ENCODE measurements at places on chromosomes 1 and 21.
A peak's percentile ranks its signal among the peaks of the same experiment; 100 is the strongest.

DNA sequence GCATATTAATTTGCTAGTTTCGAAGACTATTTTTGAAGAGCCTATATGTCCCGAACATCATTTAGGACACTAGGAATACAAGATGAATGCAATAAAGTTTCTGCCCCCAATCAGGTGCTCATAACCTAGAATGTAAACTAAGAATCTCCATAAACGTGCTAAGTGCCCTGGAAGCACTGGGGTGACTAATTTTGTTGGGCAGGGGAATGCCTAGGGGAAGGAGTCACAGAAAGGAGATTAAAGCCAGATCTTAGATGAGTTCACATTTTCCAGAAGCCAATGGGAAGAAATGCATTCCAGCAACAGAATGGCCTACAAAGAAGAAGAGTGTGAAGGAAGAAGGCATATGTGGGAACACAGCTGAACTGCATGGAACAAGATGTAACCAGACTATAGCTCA, 19.5 kb downstream of the SCYL3 start:
- DNase-seq, result no peak

DNA sequence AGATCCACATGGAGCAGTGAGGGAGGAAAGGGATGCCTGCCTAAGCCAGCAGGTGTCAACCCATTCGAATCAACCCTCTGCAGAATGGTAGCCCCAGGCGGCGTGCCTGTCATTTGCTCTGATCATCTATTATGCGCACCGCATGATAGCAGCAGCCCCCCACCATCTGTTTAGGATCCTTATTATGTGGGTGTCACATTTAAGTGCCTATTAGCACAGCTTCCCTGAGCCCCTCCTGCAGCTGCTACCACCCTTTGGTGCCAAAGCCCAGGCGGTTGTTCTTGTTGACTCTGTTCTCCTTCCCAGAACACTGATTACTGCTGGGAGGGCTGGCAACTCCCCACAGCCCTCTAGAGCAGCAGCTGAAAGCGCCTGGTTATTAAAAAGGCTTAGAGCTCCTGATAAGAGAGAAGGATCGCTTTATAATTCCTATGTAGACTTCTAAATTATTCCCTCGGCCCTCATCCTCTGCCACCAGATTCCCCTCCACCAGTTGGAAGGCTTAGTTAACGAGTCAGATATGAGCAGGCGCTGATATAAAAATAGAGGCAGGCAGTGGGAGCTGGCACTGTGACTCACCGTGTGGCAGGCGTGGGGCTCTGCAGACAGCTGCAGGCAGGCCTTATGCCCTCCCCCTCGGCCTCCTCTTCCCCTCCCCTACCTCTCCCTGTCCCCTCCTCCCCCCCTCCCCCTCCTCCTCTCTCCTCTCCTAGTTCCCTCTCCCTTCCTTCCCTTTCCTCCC, 23.0 kb downstream of the ACTA1 start:
- peak; percentile 75 for DNase-seq

- DNase-seq, result no peak
Measured at GRCh38 chr1:164886101-164886500, 327.1 kb downstream of the PBX1 start.

DNA sequence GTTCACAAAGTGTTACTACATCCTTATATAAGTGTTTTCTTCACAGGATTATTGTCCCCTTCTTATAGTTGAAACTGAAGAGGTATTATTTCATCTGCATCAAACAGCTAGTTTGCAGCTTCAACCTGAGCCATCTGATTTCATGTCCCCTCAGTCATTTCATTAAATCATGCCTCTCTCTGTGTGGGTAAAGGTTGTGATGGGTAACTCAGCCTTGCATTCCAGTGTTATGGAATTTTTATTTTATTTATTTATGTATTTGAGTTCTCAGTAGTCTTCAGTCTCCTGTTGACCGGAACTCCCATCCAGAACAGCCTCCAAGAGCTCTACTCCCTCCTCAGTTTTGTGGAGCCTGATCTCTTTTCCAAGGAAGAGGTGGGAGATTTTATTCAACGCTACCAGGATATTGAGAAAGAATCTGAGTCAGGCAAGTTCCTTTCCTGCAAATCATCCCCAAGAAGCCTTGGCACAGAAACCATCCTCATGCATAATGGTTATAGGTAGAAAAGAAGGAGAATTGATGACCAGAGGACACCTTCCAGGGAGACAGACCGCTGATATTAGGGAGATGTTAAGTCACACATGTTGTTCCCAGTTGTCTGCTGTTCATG, 21.8 kb downstream of the CHD1L start:
- DNase-seq, result no peak

GRCh38 chr1:186923486-186923885, 94.7 kb downstream of the PLA2G4A start:
- no peak for DNase-seq

Measured in left forelimb (tissue), 1 donor.